GM23338 (cell line): ENCODE measurements at places on chromosomes 4 and X.

DNA sequence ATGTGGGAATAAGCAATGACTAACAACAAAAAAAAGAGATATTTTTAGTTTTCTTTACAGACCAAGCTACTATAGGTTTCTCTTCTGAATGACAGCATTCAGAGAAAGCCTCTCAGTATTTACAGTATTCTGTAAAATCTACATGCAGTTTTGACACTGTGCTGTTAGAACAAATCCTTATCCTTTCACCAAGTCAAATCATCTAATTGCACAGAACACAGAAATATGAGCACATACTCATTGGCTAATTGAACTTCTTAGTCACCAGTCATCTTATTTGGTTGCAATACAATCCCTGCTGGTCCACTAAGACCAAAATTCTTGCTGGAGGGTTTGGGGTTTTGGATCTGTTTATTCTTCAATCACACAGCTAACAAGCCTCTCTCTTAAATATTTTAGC is 5.7 kb downstream of the ACOT9 start:
- no peak for DNase-seq

GRCh38 chr4:188779581-188779980 is 640.3 kb downstream of the TRIML1 start:
- no peak for DNase-seq

DNA sequence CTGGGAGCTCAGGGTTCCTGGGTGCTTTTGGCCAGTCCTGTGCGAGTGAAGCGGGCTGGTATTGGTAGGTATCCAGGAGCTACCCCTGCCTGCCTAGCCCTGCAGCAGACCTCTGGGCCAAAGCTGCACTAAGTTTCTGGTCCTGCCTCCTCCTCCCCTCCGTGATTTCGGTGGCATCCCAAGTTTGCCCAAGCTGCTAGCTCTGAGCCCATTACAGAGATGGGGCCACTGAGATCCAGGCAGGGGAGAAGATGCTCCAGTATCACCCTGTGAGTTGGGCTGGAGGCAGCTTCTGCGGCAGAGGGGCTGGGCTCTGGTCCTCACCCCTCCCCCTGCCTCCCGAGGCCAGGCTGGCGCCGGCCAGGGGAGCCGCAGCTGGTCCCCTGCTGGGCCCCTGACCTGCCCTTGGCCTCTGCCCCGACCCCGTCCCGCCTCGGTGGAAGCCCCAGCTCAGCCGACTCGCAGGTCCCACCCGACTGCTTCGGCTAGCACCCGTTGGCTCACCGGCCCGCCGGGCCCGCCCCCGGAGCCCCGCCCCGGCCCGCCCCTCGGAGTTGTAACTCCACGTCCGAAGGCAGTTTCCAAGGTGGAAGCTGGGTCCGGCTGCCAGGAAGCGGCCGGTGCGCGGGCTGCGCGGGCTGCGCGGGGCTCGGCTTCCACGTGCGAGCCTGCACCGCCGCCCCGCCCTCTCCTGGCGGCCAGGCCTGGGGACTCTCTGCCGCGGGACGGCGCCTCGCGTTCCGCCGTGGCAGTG is at the start of gene DUSP9:
TSS of gene DUSP9 (plus strand) at position 584 of the 754 bp plus-strand sequence. CDS start 751 bp downstream, outside the sequence.
- peak; percentile 66 for DNase-seq

DNA sequence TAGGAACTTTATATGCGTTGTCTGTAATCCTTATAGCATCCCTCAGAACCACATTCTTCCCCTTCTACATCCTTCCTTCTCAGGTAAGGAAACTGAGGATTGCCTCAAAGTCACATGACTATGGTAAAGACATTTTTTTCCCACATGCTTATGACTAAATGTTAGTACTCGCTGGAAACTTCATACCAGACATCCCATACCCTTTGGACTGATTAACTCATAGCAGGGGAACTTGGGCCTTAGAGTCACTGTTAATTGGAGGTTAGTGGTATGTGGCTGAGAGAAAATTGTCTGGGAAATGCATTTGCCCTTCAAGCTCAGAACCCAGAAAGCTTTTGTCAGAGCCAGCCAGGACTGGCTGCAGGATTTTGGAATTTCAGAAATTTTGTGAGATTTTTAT is 155.0 kb downstream of the RELL1 start:
- no peak for DNase-seq

- DNase-seq = no peak
Observed at GRCh38 chr4:102533904-102534303, 32.7 kb downstream of the NFKB1 start.

- DNase-seq = no peak
Observed at GRCh38 chrX:72373136-72373535, 67.4 kb upstream of the CITED1 start.
